NCI-H526 (cell line): ENCODE measurements at places on chromosomes 3 and 15.

DNA sequence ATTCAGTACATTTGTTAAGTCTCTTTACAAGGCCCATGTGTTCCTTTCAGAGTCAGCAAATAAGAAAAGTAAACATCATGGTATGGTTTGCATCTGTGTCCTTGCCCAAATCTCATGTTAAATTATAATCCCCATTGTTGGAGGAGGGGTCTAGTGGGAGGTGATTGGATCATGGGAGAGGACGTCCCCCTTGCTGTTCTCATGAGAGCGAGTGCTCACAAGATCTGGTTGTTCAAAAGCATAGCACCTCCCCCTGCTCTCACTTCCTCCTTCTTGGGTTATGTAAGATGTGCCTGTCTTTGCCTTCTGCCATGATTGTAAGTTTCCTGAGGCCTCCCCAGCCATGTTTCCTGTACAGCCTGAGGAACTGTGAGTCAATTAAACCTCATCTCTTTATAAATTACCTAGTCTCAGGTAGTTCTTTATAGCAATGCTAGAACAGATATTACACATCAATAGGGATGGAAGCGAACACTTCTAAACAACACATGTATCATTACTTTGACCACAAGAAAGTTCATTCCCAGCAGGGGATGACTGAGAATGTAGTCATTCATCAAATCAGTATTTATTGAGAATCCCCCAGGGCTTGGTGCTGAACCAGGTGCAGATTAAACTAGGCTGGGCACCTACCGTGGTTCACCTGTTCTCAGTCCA, 4.1 kb downstream of the EFCAB12 start:
- DNase-seq: no peak

DNA sequence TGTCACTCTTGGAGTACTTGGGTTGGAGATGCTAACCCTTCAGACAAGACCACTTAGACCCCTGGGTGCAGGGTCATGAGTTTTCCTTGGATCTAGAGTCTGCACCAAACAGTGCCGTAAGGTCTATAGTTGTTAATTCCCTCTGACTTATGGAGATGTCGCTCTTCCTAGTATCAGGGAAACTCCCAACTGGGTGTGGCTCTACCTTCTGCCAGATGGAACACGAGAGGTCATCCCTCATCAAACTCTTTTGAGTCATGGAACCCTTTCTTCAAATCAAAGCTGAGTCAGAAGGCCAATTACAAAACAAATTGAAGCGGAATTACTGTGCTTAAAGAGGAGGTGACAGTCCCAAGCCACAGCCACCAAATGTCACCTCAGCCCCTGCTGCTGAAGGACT, 514.9 kb upstream of the PROK2 start:
- DNase-seq: no peak

GRCh38 chr3:158050461-158050860, 55.8 kb downstream of the SHOX2 start:
- no peak for DNase-seq

DNA sequence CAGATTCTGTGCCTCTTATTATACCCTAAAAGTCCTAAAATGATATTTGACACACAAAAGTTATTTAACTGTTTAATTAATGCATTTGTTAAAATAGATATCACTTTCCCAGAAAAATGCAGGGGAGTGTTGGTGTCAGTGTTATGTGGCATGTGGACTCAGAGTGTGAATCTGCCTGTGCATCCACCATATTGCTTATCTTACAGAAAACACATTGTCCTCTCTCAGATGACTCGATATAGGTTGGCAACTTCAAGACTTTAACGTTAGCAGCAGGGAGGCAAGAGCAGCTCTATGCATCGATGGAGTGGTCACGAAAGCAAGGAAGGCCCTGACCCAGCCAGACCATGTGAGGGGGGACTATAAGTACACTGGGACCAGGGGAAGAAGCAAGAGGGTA, 165.4 kb upstream of the DCBLD2 start:
- DNase-seq: no peak

GRCh38 chr15:85689729-85690128, 105.0 kb downstream of the KLHL25 start:
- DNase-seq: no peak

- no peak for DNase-seq
Observed at GRCh38 chr3:142960322-142960850, 3.1 kb downstream of the PAQR9 start.

DNA sequence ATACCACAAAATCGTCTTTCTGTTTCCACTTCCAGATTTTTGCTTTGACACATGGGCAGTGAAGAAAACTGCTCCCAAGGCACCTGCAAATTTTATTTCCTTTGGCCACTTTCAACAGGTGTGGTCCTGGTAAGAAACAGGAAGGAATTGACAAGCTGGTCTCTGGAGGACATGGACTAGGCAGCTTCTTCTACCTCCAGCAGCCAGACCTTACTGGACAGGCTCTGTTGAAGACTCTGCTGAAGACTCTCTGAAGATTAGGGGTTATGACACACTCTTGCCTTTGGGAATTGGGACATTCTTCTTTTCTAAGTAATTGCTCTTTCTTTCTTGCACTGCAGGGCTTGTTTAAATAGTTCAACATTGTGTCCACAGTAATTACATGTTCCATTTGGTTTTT, 147.7 kb upstream of the DCBLD2 start:
- no peak for DNase-seq
